ENCODE measurements at places on chromosomes 7 and 10. TPM values are rescaled to one million over a fixed set of nuclear protein-coding genes. Genes with fewer than 3 reads are reported as not detected.
A peak's percentile ranks its signal among the peaks of the same experiment; 100 is the strongest.

PDE1C gene
- 19.3 TPM for total RNA-seq

SPDYE11 gene
- 0.37 TPM for total RNA-seq

NOS3 gene
- 33.8 TPM for total RNA-seq

JAZF1 gene
- total RNA-seq = 13.8 TPM

POM121L12 gene
- not detected for total RNA-seq

PPP1R17 gene
- not detected for total RNA-seq

ZNF107 gene
- 4.7 TPM for total RNA-seq

FAM237B gene
- not detected for total RNA-seq

MDFIC gene
- total RNA-seq = 39.8 TPM

DNA sequence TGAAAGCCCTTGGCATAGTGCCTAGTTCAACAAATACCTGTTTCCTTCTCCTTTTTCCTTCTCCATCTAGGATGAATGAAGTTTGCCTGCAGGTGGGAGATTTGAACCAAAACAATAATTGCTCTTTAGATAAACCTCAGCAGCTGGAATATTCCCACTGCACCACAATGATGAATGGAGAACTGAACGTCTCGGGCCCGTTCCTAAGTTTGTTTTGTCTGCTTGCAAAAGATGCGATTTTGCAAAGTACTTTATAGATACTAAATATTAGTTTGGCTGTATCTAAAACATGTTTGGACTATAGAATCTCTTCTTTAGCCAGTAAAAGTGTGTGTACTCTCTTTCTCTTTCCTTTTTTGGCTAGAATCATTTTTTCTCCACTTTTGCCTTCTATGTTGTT, 75.8 kb upstream of the BMPER start:
- H3K27me3 ChIP-seq = no peaks in the 10 kb centered on the region
- no peak for DNase-seq
- H3K27ac ChIP-seq = no peak overlapping the region
- H3K36me3 ChIP-seq = no peaks in the 10 kb centered on the region

- DNase-seq = no peak
- H3K27me3 ChIP-seq = peaks cover 15% of the 10 kb centered on the region
- H3K4me1 ChIP-seq = no peaks in the 10 kb centered on the region
- no peak overlapping the region for H3K27ac ChIP-seq
- no peaks in the 10 kb centered on the region for H3K36me3 ChIP-seq
- H3K4me3 ChIP-seq = no peak overlapping the region
Measured at GRCh38 chr7:138798836-138799235, 840 bp upstream of the ATP6V0A4 start.

DNA sequence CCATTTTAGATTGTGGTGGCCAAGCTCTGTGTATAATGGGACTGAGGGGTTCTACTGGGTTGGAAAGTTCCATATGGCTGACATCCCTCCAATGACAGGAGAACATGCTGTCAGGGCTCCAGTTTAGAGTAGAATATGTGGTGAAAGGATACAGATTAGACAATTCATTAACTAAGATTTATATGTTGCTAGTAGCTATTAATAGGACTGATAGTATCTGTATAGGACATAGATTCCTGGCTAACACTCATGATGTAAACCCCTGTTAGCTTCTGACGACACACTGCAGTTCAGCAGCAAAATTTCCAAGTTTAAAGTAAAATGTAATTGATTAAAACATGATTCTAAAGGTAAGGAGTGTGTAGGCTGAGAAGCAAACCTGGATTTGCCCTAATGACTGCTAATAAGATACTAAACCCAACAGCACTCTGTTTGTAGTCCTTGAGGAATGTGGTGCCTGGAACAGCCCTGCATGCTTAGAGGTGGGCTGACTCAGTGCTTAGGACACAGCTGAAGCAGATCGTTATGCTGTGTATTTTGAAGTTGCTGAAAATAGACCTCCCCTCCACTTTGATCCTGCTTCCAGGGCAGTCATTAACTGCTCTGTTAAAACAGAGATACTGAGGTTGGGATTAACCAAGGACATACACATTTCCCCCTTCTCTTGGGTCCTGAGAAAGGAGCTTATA, 1129.6 kb downstream of the SORCS3 start:
- no peaks in the 10 kb centered on the region for H3K27me3 ChIP-seq
- no peaks in the 10 kb centered on the region for H3K36me3 ChIP-seq
- DNase-seq = no peak
- H3K27ac ChIP-seq = no peak overlapping the region
- H3K4me1 ChIP-seq = no peaks in the 10 kb centered on the region

DNA sequence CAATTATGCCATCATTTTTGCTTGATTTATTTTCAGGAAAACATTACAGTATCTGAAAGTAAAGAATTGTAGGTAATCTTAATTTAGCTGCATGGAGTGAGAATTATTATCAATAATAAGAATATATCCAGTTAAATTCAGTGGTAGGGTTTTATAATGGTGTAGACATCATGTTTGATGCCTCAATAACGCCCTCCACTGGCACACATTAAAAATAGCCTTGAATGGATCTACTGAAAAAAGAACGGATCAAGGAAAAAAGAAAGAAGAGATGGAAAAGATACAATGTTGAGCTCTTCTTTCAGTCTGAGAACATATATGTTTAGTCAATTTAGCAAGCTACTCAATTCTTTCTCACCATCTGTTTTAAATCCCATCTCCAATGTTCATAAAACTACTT, 319.2 kb downstream of the CDC14C start:
- H3K27ac ChIP-seq = no peak overlapping the region
- no peak for DNase-seq
- no peaks in the 10 kb centered on the region for H3K4me1 ChIP-seq
- no peaks in the 10 kb centered on the region for H3K36me3 ChIP-seq

DNA sequence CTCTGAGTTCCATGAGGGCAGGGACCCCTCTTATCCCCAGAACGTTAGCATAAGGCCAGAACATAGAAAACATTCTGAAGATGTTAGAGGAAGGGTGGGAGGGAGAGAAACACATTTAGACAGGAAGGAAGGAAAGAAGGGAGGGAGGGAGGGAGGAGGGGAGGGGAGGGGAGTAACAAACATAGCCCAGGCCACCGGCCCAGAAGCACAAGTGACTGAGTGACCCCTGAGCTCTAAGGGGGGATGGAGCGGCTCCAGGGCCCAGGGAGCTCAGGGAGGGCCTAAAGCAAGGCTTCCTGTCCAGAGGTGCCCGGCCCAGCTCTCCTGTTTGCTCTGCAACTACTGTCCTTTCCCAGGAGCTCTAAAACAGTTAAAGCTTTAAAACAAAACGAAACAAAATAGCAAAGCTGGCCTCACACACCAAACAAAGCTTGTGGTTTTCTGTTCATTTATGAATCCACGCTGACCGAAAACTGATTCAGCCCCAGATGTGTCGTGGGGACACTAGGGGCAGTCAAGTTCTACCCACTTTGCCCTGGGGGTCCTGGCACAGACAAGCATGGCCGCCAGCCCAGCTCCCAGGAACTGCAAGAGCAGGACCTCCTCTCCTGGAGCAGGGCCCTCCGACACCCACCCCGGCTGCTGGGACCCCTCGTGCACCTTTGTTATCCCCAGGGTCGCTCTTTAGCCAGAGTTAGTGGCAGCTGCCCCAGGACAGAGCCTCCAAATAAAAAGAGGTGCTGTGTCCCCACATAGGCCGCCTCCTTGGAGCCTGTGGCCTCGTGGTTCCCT, 496.2 kb upstream of the FOXK1 start:
- no peak overlapping the region for H3K27ac ChIP-seq
- no peak for DNase-seq
- H3K36me3 ChIP-seq = no peaks in the 10 kb centered on the region

- no peak overlapping the region for H3K4me3 ChIP-seq
- H3K27me3 ChIP-seq = no peaks in the 10 kb centered on the region
- no peaks in the 10 kb centered on the region for H3K4me1 ChIP-seq
Measured at GRCh38 chr7:16774294-16774693, 20.7 kb downstream of the TSPAN13 start.

DNA sequence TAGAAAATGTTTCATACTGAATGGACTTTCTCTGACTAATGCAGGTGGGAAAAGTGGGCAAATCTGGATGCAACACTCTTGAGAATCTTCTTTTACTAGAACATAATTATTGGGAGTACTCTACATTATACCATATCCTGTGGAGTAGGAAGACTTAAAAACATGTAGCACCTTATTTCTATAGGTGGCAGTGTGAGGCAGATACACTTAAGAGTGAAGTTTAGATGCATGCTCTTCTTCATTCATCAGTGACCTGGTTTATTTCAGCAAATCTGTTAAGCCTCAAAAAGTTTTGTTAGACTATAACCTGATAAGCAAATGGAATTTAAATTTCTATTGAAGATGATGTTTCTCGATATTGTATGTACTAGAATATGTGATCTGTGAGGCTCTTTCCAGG, 1087.1 kb upstream of the LRRN3 start:
- H3K4me3 ChIP-seq = no peak overlapping the region
- H3K27me3 ChIP-seq = no peaks in the 10 kb centered on the region
- H3K27ac ChIP-seq = no peak overlapping the region
- no peaks in the 10 kb centered on the region for H3K4me1 ChIP-seq

DNA sequence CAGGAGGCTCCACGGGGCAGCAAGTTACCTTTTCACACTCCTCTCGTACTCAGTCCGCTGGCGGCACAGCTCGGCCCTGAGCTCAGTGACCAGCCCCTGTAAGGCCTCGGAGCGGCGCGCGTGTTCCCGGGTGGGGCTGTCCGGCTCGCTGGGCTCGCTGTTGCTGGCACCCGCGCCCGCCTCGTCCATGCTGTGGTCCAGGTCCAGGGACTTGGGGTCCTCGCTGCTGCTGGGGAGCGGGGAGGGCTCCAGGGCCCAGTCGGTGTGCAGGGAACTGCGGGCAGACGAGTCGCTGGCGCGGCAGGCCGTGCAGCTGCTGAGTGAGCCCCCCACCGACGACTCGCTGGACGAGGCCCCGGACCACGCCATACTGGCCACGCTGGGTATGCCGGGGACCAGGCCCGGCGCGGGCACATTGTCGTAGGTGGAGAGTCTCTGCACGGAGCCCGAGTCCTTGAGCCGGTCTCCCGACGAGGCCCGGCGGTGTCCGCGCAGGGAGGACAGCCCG, 143.8 kb downstream of the MAPK8 start:
- H3K4me1 ChIP-seq = no peaks in the 10 kb centered on the region
- H3K27ac ChIP-seq = no peak overlapping the region

GRCh38 chr10:131211146-131211545, 100.4 kb downstream of the TCERG1L start:
- H3K27ac ChIP-seq = no peak overlapping the region
- H3K27me3 ChIP-seq = no peaks in the 10 kb centered on the region
- no peak for DNase-seq
- no peaks in the 10 kb centered on the region for H3K36me3 ChIP-seq
- no peak overlapping the region for H3K4me3 ChIP-seq
- H3K4me1 ChIP-seq = no peaks in the 10 kb centered on the region

DNA sequence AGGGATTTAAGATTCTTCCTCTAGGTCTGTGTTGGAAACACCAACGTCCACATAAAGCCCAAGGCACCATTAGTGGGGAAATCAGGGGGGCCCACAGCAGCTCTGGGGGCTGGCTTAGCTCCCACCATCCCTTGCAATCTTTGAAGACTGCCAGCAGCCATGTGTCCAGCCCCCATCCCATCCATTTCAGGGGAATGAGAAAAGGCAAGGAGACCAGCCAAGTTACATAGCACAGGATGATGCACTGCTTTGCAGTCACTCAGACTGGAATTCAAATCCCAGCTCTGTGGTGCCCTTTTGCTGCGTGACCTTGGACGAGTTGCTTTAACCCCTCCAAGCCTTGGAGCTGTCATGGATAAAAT, 108.9 kb upstream of the ZMIZ1 start:
- peak overlapping the region; percentile 65 for H3K27ac ChIP-seq
- peak; percentile 85 for DNase-seq
- H3K4me3 ChIP-seq = no peak overlapping the region
- peaks cover 21% of the 10 kb centered on the region for H3K4me1 ChIP-seq
- H3K27me3 ChIP-seq = no peaks in the 10 kb centered on the region

- no peaks in the 10 kb centered on the region for H3K4me1 ChIP-seq
- H3K27me3 ChIP-seq = no peaks in the 10 kb centered on the region
Measured at GRCh38 chr7:3260401-3260715, 40.7 kb upstream of the SDK1 start.

DNA sequence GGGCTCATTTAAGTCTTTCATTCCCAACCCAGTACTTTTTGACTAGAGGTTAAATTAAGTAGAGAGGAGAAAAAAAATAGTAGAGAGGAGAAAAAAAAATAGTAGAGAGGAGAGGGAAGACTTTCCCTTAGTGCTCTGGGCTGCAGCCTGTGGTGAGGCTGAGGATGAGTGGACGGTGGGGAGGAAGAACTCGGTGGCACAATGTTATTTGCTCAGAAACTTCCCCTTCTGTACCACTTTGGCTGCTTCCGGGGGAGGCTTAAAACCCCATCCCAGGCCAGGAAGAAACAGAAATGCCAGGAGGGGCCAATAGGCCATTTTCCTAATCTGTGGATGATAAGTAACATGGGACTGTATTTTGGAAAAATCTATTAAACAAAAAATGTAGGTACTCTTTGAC, 14.6 kb upstream of the MLXIPL start:
- no peaks in the 10 kb centered on the region for H3K27me3 ChIP-seq
- no peaks in the 10 kb centered on the region for H3K36me3 ChIP-seq
- H3K4me3 ChIP-seq = no peak overlapping the region
- no peak for DNase-seq
- H3K4me1 ChIP-seq = peaks cover 6% of the 10 kb centered on the region
- no peak overlapping the region for H3K27ac ChIP-seq

DNA sequence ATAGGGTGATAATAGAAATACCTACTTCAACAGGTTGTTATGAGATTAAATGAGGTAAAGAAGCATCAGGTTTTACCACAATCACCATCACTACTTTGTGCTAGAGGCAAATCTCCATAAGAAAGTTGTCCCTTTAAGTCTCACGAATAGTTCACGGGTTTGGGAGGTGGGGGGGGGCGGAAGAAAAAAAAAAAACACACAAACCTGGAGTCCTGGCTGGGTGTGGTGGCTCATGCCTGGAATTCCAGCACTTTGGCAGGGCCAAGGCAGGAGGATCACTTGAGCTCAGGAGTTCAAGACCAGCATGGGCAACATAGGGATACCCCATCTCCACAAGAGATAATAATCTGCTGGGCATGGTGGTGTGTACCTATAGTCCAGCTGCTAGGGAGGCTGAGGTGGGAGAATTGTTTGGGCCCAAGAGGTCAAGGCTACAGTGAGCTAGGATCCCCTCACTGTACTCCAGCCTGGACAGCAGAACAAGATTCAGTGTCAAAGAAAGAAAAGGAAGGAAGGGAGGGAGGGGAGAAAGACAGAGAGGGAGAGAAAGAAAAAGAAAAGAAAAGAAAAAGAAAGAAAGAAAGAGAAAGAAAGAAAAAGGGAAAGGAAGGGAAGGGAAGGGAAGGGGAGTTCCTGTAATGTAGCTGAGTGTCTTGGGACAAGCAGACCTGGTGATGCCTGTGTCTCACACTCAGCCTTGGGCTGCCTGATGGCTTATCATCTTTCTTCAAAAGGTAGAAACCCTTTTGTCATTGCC, 231.4 kb downstream of the CREB5 start:
- no peak overlapping the region for H3K4me3 ChIP-seq
- no peaks in the 10 kb centered on the region for H3K4me1 ChIP-seq
- no peak overlapping the region for H3K27ac ChIP-seq
- H3K27me3 ChIP-seq = no peaks in the 10 kb centered on the region
- no peaks in the 10 kb centered on the region for H3K36me3 ChIP-seq

DNA sequence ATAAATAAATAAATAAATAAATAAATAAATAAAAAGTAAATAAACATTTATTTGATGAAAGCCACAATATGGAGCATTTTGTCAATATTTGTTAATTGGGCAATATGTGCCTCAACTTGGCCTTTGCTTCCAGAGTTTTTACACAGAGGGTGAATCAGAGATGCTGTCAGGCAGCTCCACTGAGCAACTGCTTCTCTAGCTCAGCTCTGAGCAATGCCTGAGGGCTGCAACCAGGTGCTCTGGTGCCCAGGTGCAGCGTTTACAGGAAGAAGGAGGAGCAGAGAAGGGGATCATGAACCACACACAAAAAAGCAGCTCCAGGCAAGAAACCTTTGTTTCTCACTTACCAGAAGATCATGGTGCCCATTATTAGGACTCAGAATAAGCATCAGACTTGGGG, 876.2 kb upstream of the AUTS2 start:
- no peaks in the 10 kb centered on the region for H3K27me3 ChIP-seq
- no peak overlapping the region for H3K4me3 ChIP-seq
- DNase-seq = no peak
- no peaks in the 10 kb centered on the region for H3K36me3 ChIP-seq
- no peak overlapping the region for H3K27ac ChIP-seq
- no peaks in the 10 kb centered on the region for H3K4me1 ChIP-seq

All from stomach (tissue), 19 donors.